ENCODE measurements at places on chromosomes 2 and 18. TPM values are rescaled to one million over a fixed set of nuclear protein-coding genes. Genes with fewer than 3 reads are reported as not detected.

Gene MAL
- total RNA-seq = 3.5 TPM

Gene ITGB6
- 13.2 TPM for total RNA-seq

Gene NT5DC4
- total RNA-seq = not detected

Gene TRAF3IP1
- total RNA-seq = 16.2 TPM

Gene DRC1
- total RNA-seq = not detected

Gene COX7A2L
- 131 TPM for total RNA-seq

Gene EHD3
- 1.0 TPM for total RNA-seq

Gene STPG4
- 0.21 TPM for total RNA-seq

Data from colonic mucosa (tissue), 4 donors.